Cardiac ventricle fibroblast (primary cell): ENCODE measurements at places on chromosomes 2 and 18. TPM values are rescaled to one million over a fixed set of nuclear protein-coding genes. Genes with fewer than 3 reads are reported as not detected.

Gene GALR1
- total RNA-seq = under 0.01 TPM in 1 of 2 replicates, not detected in the other

Gene UGT1A7
- not detected in 2 replicates for total RNA-seq

Gene GKN2
- total RNA-seq = not detected in 2 replicates

Gene C18orf54
- 1.9 and 2.2 TPM in 2 replicates for total RNA-seq

Gene ADAM23
- 4.2 and 5.7 TPM in 2 replicates for total RNA-seq
